Articular chondrocyte of knee joint (primary cell): ENCODE measurements at places on chromosomes 11 and 22. TPM values are rescaled to one million over a fixed set of nuclear protein-coding genes. Genes with fewer than 3 reads are reported as not detected.

Gene CD6
- not detected in 2 replicates for total RNA-seq

Gene OR4C15
- not detected in 2 replicates for total RNA-seq

Gene THY1
- 669 and 939 TPM in 2 replicates for total RNA-seq

Gene CECR2
- under 0.01 TPM in 1 of 2 replicates, not detected in the other for total RNA-seq

Gene CDKN1C
- 10.1 and 11.9 TPM in 2 replicates for total RNA-seq

Gene SDHAF2
- total RNA-seq, result 44.9 and 63.3 TPM in 2 replicates

Gene FIBIN
- total RNA-seq, result 6.0 and 14.3 TPM in 2 replicates

Gene KCNE3
- total RNA-seq, result 1.2 and 1.7 TPM in 2 replicates

Gene SLC35E4
- total RNA-seq, result 9.5 and 9.7 TPM in 2 replicates

Gene SCGB2A2
- not detected in 2 replicates for total RNA-seq

Gene AKIP1
- total RNA-seq, result 28.9 and 30.3 TPM in 2 replicates

Gene DDTL
- total RNA-seq, result 1.0 TPM in 1 of 2 replicates, not detected in the other
